ENCODE measurements at places on chromosomes 12 and 14. TPM values are rescaled to one million over a fixed set of nuclear protein-coding genes. Genes with fewer than 3 reads are reported as not detected.

DNA sequence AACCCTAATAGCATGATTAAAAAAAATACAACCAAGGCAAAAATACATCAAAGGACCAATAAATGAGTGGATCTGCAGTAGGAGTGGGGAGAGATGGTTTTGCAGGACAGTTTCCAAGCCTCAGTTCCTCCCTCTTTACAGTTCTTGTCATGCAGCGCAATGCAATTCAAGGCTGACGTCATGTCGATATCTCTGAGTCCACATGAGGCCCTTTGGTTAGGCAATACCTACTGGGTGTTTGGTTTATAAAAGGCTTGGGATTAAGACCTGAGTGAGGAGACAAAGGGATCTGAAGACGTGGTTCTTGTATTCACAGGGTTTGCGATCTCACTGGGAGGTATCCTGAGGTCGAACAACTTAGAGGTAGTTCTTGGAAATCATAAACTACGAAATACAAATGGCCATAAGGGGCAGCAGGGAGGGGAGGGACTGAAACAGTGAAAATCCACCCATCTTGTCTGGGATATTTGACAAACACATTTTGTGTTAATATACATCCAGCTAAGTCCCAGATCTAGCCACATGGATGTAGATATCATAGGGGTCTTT lies 441.0 kb downstream of the FUT8 start:
- H3K36me3 ChIP-seq = no peaks in the 10 kb centered on the region
- H3K4me1 ChIP-seq = no peaks in the 10 kb centered on the region
- no peak overlapping the region for H3K27ac ChIP-seq
- DNase-seq = no peak
- H3K4me3 ChIP-seq = no peak overlapping the region

The MSRB3 gene
- 47.2 TPM for total RNA-seq

GRCh38 chr12:20602641-20603391 lies 92.3 kb upstream of the SLCO1C1 start:
- H3K36me3 ChIP-seq = no peaks in the 10 kb centered on the region
- no peak overlapping the region for H3K4me3 ChIP-seq
- peak overlapping the region; percentile 45 for H3K27ac ChIP-seq
- H3K4me1 ChIP-seq = peaks cover 13% of the 10 kb centered on the region
- DNase-seq = peak; percentile 41
- H3K27me3 ChIP-seq = no peaks in the 10 kb centered on the region

DNA sequence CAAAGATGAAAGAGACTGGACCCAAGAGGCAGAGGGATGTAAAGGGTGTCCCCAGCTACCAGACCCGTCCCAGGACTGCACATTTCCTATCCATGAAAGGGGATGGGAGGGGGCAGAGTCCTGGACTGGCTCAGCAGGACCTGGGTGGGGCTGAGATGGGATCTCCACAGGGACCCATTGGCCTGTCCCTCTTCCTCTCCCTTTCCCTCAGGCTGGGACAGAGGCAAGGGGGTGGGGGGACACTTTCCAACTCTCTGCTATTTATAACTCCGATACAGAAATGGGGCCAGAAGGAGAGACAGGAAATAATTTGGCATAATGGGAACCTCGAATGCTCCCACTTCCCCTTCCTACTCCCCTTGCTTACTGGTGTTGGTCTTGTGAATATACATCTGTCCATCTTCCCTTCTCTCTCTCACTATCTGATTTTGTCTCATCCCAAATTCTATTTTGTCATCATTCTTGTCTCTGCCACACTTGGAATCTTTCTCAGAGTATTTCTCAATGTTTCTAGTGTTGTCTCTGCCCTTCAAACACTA lies 1.1 kb upstream of the ITGA7 start:
- peaks cover 33% of the 10 kb centered on the region for H3K27me3 ChIP-seq
- no peak for DNase-seq
- no peak overlapping the region for H3K4me3 ChIP-seq
- H3K27ac ChIP-seq = no peak overlapping the region

The KCTD10 gene
- 33.0 TPM for total RNA-seq

DNA sequence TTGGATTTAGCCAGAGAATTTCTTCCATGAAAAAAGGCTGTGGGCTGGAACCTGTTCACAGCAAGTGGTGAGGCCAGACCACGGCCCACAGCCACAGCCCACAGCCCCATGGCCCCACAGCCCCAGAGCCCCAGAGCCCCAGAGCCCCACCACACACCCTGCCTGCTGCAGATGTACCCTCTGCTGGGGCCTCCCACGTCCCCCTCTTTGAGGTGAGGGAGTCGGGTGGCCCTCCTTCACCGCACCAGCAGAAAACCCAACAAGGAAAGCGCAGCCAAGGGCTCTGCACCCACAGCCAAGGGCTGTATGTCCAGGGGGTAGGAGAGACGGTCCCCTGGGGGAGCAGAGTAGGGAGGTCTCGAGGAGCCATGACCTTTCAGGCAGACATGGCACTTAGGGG lies 327.5 kb upstream of the DIO3 start:
- H3K4me1 ChIP-seq = no peaks in the 10 kb centered on the region
- H3K27me3 ChIP-seq = no peaks in the 10 kb centered on the region

- DNase-seq = no peak
- no peaks in the 10 kb centered on the region for H3K27me3 ChIP-seq
- H3K4me1 ChIP-seq = peaks cover 28% of the 10 kb centered on the region
- H3K27ac ChIP-seq = no peak overlapping the region
- H3K36me3 ChIP-seq = peaks cover 43% of the 10 kb centered on the region
Measured at GRCh38 chr12:122125452-122126341, 47.1 kb downstream of the MLXIP start.

DNA sequence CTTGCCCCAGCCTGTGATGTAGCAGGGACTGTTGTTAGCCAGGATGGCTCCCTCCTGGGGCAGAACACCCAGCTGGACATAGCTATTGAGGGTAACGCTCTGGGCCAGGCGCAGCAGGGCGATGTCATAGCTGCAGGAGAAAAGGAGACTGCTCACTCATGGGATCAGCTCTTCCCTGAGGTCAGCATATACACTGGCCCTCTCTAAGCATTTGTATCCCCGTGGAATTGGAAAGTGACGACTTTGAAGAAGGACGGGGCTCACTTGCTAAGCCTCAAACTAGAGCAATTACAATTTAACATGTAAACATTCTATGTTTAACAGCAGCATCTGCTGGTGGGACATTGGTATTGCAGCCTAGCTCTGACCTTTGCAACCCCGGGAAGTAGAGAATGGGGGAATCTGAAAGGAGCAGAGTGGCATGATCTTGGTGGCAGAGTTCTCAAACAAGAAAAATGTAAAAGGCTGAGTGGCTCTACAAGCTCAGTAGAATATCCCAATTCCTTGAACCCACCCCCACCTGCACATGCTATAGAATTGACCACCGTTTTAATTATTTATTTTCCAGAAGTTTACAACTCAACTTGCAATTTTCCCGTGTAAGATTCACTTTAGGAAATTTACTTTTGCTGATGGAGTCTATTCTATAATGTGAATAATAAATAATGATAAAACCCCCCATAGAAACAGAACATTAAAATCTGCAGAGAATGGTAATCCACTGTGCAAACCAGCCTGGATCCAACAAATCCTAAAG lies 5.0 kb downstream of the CELA1 start:
- peak; percentile 82 for DNase-seq
- no peak overlapping the region for H3K4me3 ChIP-seq
- no peak overlapping the region for H3K27ac ChIP-seq
- no peaks in the 10 kb centered on the region for H3K36me3 ChIP-seq

The PLEKHG7 gene
- not detected for total RNA-seq

The CLEC2A gene
- total RNA-seq = not detected

GRCh38 chr14:32428875-32429274 lies 99.8 kb downstream of the AKAP6 start:
- H3K4me1 ChIP-seq = peaks cover 31% of the 10 kb centered on the region
- H3K4me3 ChIP-seq = no peak overlapping the region
- no peaks in the 10 kb centered on the region for H3K36me3 ChIP-seq
- no peak overlapping the region for H3K27ac ChIP-seq

- DNase-seq = no peak
- H3K27ac ChIP-seq = peak overlapping the region; percentile 81
- H3K4me1 ChIP-seq = peaks cover 16% of the 10 kb centered on the region
- H3K27me3 ChIP-seq = no peaks in the 10 kb centered on the region
- peak overlapping the region; percentile 71 for H3K4me3 ChIP-seq
Measured at GRCh38 chr12:114684870-114685273, 897 bp upstream of the TBX3 start.

The NRL gene
- total RNA-seq = 1.4 TPM

GRCh38 chr12:87836190-87836589 lies 193.0 kb downstream of the C12orf50 start:
- H3K36me3 ChIP-seq = no peaks in the 10 kb centered on the region
- no peaks in the 10 kb centered on the region for H3K4me1 ChIP-seq
- no peak for DNase-seq
- no peaks in the 10 kb centered on the region for H3K27me3 ChIP-seq

DNA sequence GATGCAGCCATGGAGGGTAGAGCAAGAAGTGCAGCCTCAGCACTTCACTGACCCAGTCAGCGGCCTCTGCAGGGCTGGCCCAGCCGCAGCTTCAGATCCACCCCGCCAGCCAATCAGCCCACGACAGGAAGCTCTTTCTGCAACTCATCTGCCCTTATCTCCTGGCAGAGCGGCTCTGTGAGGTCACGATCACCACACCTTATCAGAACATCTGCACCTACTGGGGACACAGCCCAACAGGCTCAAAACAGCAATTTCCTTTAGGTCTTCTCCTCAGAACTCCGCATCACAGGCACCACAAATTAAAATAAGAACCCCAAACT lies 287.3 kb downstream of the BCL11B start:
- no peak overlapping the region for H3K4me3 ChIP-seq
- no peaks in the 10 kb centered on the region for H3K4me1 ChIP-seq
- no peak overlapping the region for H3K27ac ChIP-seq
- no peaks in the 10 kb centered on the region for H3K27me3 ChIP-seq

DNA sequence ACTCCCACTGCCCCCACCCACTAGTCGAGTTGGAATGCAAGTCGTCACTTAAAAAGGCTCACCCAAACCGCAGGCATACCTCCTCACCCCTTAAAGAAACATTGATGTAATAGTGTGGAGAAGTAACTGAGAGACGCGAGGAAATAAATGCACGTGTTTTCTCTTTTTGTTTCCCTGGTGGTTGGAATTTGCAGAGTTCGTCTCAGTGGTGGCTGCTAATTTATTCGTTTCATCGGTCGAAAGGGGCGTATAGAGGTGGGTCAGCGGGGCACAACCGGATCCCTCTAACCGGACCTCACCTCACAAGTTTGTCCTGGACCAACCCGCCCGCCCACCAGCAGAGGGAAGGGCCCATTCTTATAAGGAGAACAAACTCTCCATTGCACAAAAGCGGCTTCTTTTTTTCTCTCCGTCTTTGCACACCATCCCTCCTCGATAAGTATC lies 5.0 kb upstream of the NPAS3 start:
- no peak overlapping the region for H3K27ac ChIP-seq
- DNase-seq = no peak
- no peak overlapping the region for H3K4me3 ChIP-seq
- H3K4me1 ChIP-seq = peaks cover 6% of the 10 kb centered on the region
- no peaks in the 10 kb centered on the region for H3K36me3 ChIP-seq
- peaks cover 57% of the 10 kb centered on the region for H3K27me3 ChIP-seq

- H3K4me3 ChIP-seq = no peak overlapping the region
- no peak overlapping the region for H3K27ac ChIP-seq
- H3K4me1 ChIP-seq = no peaks in the 10 kb centered on the region
- DNase-seq = no peak
- H3K27me3 ChIP-seq = no peaks in the 10 kb centered on the region
- H3K36me3 ChIP-seq = no peaks in the 10 kb centered on the region
Measured at GRCh38 chr14:90179809-90180779, 76.3 kb upstream of the PSMC1 start.

The GYS2 gene
- not detected for total RNA-seq

The CIDEB gene
- not detected for total RNA-seq

The TAS2R9 gene
- total RNA-seq = not detected

The DCAF11 gene
- total RNA-seq = 44.0 TPM

The ABCD2 gene
- total RNA-seq = not detected

The C14orf180 gene
- total RNA-seq = not detected

The SLC5A8 gene
- not detected for total RNA-seq

GRCh38 chr14:43665570-43666267 lies 841.4 kb downstream of the FSCB start:
- H3K4me1 ChIP-seq = no peaks in the 10 kb centered on the region
- no peak for DNase-seq
- no peaks in the 10 kb centered on the region for H3K27me3 ChIP-seq
- H3K4me3 ChIP-seq = no peak overlapping the region

- no peak for DNase-seq
- no peak overlapping the region for H3K4me3 ChIP-seq
- no peaks in the 10 kb centered on the region for H3K27me3 ChIP-seq
- peaks cover 15% of the 10 kb centered on the region for H3K4me1 ChIP-seq
- no peak overlapping the region for H3K27ac ChIP-seq
Measured at GRCh38 chr12:90027889-90028634, 319.4 kb upstream of the ATP2B1 start.

- H3K4me3 ChIP-seq = no peak overlapping the region
- no peaks in the 10 kb centered on the region for H3K4me1 ChIP-seq
- H3K27ac ChIP-seq = no peak overlapping the region
- no peak for DNase-seq
- no peaks in the 10 kb centered on the region for H3K27me3 ChIP-seq
- H3K36me3 ChIP-seq = no peaks in the 10 kb centered on the region
Measured at GRCh38 chr14:91009501-91010152, 50.8 kb downstream of the RPS6KA5 start.

The NR4A1 gene
- total RNA-seq = 7.0 TPM

DNA sequence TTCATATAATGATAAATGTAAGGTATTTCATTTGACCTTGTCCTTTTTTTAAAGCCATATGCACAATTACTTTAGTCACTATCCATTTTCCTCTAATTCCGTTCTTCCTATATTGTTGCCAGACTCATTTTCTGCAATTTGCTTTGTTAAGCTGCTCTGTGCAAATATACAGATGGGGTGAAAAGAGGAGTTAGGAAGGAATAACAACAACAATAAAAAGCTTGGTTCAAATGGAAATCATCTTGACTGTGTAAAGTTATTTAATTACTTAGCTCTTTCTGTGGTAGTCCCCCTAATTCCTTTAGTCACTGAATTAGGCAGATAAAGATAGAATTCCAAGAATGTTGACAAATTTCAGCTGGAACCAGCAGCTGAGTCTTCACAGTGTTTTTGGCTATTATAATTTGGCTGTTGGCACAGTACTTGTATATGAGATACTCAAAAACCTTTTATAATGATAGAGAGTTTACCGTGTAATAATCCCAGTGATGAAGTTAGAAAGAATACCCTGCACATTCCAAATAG lies 838.0 kb downstream of the RPS29 start:
- no peak for DNase-seq
- no peak overlapping the region for H3K27ac ChIP-seq
- no peaks in the 10 kb centered on the region for H3K4me1 ChIP-seq
- no peaks in the 10 kb centered on the region for H3K36me3 ChIP-seq
- H3K4me3 ChIP-seq = no peak overlapping the region

Data from SJSA1 (cell line).